ENCODE measurements at places on chromosomes 13 and 19.

- DNase-seq, result no peak
These were observed 29.8 kb upstream of the VSTM2B start for GRCh38 chr19:29495901-29496441.

DNA sequence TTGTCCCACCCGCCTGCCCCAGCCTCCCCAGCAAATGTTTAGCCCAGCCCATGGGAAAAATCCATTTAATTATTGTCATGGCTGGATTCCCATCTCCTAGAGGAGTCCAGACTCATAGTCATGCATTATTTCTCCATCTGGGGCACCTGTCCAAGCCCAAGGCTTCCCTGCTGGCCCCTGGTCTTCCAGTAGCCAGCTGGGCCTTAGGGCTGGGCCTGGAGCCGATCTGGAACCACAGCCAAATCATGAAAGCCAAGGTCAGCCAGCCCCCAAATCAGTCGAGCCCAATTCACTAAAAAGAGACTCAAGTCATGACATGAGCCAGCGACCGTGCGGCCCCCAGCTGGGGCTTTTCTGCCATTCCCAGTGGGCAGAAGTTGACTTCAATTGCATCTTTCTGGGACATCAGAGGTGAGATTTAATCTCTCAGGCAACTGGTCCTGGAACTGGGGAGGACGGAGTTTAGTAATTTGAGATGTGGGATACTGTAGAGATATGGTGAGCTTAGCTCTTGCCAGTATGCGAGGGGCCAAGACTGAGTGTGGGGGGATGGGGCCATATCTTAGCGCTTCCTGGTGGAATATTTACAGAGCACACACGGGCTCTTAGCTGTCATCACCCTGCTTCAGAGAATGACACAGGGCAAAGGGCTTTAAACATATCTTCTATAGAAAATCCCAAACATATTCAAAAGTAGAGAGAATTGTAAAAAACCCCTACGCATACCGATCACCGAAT lies 9.4 kb upstream of the PGLYRP2 start:
- DNase-seq, result no peak

GRCh38 chr19:55289117-55289796 lies 5.5 kb downstream of the BRSK1 start:
- no peak for DNase-seq

DNA sequence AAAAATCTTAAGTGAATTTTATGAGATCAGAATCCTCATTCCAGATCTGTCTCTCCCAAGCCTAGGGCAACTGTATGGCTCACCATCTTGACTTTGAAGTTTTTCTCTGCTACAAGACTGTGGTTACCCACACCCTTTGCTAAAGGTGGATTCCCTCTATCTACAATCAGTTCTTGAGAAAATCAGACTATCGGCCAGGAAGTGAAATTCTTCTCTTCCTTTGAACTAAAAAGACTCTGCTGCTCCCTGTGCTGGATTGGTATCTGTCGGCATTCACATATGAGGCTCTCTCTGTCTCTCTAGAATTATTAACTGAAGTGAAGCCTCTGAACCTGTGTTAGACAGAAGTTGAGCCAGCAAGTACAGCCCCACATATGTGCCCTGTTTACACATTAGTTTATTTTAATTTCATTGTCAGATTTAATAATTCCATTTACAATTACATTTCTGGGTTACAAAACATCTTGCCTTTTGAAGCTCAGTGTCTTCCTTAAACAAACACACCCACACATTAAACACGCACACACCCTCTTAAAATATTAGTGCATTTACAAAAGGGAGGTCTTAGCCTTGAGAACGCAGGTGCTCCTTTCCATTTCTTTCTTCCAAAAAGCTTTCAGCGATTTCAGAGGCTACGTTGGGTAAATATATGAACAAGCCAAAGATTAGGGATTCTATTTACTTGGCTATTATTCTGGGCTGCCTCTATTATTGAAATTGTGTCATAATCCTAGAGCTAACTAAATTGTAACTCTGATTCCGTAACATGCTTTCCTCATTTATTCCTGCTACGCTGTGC lies 145.7 kb downstream of the MIPEP start:
- peak; percentile 58 for DNase-seq

DNA sequence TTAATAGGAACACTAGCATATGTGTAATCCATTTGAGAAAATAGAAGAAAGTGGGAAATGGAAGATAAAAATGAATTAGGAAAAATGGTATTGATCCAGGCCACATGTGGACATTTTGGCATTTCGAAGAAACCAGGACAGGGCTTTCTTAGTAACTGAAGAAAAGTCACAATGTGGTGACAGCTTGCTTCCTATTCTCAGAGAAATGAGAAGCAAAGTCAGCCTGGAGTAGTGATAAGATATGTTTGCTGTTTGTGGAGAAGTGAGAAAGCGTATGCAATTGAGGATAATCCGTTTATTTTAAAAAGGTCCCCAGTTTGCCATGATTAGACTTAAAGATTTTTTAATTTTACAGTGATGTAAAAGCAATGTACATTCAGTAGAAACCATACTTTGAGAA lies 127.9 kb downstream of the SLITRK6 start:
- DNase-seq, result no peak

All from CD4-positive, alpha-beta T cell treated with Interleukin-21 for 1 hour (primary cell).